ENCODE measurements at places on chromosomes 12 and 14.

DNA sequence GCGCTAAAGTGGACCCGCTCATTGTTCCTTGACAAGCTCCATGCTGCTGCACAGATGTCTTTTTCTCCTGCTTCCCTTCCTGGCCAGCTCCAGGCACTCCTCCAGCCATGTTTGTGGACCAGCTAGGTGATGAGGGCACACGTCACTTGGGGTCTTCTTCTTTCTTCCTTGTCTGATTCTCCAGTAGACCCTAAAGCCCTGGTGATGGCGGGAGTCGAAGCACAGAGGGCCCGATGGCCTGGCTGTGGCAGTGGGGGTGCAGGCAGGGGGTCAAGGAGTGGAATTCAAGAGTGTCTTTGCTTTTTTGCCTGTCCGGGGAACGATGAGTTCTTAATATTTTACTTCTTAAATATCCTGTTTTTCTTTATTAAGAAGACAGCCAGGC, 23.0 kb upstream of the AMN start:
- no peak for DNase-seq

DNA sequence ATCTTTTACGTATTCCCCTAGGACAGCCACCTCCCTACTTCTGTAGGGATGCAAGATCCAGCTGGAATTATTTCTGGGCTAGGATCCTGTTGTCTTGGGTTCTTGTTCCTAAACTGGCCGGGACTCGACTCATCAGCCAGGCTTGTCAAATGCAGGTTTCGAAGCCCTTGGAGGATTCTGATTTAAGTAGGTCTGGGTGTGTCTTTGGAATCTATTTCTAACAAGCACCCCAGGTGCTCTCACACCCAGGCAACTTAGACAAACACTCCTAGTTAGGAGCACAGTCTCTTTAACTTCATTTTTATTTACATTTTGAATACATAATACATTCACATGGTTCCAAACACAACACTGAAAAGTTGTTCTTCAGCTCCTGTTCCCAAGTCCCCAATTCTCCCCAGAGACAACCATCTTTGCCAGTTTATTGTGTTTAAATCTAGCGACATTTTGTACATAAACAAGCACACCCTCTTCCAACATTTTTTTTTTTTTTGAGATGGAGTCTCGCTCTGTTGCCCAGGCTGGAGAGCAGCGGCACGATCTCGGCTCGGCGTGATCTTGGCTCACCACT, 20.9 kb downstream of the MORN3 start:
- DNase-seq: no peak

- no peak for DNase-seq
These were observed 22.3 kb upstream of the BDKRB1 start for GRCh38 chr14:96233661-96234060.

- DNase-seq: no peak
These were observed 203.8 kb downstream of the RBM19 start for GRCh38 chr12:113762155-113762881.

- DNase-seq: peak; percentile 55
These were observed 55.9 kb downstream of the DYNC1H1 start for GRCh38 chr14:102020058-102020971.

DNA sequence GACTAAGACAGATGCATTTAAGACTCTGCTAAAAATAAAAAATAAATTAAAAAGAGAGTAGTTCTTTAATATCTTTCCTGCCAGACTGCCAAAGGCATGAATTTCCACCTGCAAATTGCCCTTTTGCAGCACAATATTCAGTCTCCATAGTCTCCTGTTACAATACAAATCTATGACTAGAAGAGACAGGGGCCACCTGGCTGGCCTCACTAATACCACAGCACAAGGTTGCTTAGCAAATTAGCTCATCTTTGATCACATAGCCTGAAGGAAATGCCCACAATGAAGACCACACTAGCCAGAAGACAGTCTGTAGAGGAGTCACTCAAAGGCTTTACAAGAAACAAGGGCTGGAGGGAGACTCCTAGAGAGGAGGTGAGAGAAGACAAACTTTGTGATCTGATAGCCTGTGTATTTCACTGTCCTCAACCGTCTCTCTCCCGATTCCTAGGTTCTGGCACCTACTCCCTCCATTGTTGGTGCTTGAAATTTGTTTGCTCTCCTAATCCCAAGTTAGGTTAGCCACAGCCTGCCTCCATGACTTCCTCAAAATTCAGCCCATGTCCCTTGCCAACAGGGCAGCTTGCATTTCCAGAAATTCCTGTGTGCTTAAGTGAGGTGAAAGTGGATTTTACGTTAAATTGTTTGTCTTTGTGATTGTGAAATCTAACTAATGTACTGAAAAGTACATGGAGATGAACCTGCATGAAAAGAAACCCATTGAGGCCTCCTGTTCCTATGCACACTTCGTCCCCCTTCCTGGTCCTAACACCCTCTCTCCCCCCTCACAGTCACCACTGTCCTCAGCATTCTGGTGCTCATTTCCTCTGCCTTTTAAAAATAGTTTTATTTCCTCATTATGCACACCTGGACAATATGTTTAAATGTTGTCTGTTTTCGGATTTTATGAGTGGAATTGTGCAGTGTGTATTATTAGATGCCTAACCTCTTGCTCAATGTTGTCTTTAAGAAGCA, 88.7 kb upstream of the PLXNC1 start:
- DNase-seq: no peak

DNA sequence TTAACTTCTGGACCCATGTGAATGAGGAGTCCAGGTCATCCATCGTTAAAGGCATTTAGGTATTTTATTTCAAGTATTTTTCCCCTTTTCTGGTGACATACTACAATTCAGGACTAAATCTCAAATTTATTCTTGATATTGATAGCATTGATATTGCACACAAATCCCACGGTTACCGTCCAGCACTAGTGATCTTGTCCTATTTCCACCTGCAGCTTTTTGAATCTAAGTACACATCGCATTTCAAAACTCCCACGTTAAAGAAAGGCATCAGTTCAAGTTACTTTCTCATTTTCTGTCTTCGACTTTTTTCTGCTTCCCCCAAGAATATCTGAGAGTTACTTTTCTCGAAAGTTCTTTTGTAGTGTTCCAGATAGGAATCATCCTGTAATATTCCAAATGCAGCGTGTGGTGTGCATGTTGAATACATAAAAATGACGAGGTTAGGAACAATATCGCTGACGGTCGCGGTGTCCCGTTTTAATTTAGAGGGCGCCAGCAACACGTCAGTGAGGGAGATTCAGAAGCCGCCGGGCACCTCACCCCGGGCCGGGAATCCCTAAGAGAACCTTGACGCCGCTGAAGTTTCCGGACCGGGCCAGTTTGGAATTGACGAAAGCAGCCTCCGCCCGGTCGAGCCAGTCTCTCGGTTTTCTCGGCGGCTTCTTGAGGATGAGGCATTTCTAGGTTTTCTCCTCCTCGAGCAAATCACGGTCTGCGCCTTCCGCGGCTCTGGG, 569 bp upstream of the RGS6 start:
- no peak for DNase-seq

- DNase-seq: no peak
These were observed 59.3 kb downstream of the TESC start for GRCh38 chr12:117039891-117040309.

GRCh38 chr12:67647181-67647798, 1.3 kb upstream of the DYRK2 start:
- no peak for DNase-seq

- no peak for DNase-seq
These were observed 568.2 kb downstream of the DIO2 start for GRCh38 chr14:79643132-79643531.

- DNase-seq: no peak
These were observed 93.0 kb downstream of the SLC41A2 start for GRCh38 chr12:104865080-104865479.
